ENCODE measurements at places on chromosomes 2 and 18.

DNA sequence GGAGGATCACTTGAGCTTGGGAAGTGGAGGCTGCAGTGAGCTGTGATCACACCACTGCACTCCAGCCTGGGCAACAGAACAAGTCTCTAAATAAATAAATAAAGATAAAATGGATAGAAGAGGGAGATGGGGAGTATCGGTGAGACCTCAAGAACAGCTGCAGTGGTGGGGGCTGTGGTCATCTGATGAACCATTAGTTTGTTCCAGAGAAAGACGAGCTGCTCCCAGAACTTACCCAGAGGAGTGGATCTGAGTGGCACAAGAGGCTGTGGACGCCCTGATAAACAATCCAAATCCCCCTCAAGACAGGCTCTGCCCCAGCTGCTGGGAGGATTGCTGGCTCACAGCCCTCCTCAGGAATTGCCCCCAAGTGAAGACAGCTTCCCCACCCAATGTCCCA is 26.7 kb downstream of the TMEM127 start:
- DNase-seq: no peak

DNA sequence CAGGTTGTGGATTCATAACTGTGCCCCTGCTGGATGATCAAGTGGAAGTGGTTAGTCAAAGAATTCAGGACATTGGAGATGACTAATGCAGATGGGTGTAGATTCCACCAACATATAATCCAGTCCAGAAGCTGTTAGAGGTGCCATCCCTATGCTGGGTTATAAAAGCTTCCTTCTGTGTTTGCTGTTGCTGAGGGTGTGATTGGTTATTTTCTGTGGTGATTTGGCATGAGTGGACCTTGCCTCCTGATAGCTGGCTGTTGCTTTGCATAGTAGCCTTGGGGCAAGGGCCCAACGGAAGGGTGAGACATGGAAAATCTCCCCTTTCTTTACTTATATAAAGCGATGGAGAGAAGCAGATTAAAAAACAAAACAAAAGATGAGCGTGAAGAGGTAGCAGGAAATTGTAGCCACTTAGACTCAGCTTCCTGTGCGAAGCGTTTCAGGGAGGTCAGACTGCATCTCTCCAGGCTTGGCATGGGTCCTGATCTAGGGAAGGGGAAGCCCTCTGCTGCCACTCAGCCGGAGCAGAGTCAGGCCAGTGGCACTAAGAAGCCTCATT is 190.4 kb downstream of the FMNL2 start:
- no peak for DNase-seq

DNA sequence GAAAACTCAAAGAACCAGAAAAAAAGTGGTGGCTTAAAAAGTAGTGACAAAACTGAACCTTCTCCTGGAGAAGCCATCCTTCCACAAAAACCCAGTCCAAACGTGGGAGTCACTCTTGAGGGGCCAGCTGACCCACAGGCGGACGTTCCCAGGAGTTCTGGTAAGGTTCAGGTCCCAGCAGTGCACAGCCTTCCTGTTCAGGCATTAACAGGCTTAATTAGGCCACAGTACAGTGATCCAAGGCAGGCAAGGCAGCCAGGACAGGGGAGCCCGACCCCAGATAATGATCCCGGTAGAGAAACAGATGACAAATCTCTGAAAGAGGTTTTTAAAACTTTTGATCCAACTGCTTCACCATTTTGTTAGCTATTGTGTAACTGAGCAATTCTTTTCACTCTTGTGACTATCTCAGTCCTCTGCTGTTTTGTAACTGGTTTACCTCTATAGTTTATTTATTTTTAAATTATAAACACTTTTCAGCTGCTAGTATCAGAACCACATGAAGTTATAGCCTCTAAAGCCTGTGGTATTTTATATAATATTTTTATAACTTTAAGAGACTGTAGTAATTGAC is 56.8 kb downstream of the ZC3H6 start:
- DNase-seq: no peak

- no peak for DNase-seq
Observed at GRCh38 chr2:158473719-158474392, 17.1 kb downstream of the PKP4 start.

Measured in omental fat pad (tissue), 4 donors.